Anterior cingulate cortex (tissue), 58 donors: ENCODE measurements at places on chromosomes 3 and 15.

- DNase-seq = no peak
These were observed 455.0 kb downstream of the EPHA3 start for GRCh38 chr3:89562373-89562772.

DNA sequence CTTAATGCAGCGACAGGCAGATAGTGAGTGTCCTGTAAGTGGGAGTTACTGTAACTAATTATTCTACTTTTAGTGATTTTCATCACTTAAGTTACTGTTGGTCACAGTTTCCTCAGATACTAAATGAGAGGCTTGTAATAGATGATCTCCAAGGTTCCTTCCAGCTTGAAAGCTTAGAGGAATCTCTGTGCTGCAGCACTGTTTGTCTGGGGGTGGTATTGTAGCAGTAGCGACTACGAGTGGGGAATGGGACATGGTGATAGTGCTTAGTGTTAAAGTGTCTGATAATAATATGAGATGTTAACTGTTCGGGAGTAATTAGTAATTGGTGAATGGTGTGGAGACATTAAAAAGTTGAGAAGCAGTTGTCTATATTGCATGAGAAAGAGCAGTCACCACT, 12.4 kb downstream of the PPP4R2 start:
- no peak for DNase-seq

GRCh38 chr15:28456476-28457395, 76.0 kb downstream of the GOLGA8G start:
- no peak for DNase-seq

GRCh38 chr3:8970971-8971589, 7.8 kb upstream of the RAD18 start:
- peak; percentile 13 for DNase-seq

DNA sequence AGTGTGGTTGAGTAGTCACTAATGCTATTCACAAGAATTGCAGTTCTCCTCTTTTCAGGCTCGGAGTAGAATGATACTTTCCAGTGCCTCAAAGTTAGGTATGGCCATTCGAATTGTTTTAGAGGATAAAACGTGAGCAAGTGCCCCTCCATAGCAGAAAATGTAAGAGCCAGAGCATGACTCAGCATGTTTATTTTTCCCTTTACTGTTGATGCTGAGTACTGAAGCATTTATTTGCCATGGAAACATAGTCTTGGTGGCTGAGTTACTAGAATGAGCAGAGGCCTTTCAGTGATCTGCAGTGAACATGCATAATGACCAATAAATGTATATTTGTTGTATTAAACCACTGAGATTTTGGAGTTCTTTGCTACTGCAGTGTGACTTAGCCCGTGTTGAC, 540.6 kb downstream of the NLGN1 start:
- DNase-seq = no peak

DNA sequence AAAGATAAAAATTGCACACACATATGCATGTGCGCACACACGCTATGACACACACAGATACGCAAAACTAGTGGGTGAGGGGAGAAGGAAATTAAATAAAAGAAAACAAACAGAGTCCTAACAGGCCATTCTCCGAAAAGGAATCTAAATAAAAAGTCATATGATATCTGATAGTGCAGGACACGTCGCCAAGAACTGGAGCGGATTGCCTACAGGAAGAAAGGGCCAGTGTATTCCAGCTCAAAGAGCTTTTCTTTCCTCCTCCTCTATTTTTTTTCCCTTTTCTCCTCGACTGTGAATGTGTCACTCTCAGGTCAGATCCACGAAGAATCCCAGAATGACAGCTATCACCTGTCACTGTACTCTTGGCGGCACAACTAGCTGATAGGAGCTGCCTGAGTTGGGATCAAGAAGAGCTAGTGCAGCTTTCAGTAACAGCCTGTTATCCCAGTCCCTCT, 157.8 kb downstream of the TIGIT start:
- no peak for DNase-seq

- DNase-seq = no peak
These were observed 90.5 kb upstream of the CTDSPL start for GRCh38 chr3:37770938-37771918.

GRCh38 chr3:55333923-55334322, 153.2 kb downstream of the WNT5A start:
- DNase-seq = no peak

DNA sequence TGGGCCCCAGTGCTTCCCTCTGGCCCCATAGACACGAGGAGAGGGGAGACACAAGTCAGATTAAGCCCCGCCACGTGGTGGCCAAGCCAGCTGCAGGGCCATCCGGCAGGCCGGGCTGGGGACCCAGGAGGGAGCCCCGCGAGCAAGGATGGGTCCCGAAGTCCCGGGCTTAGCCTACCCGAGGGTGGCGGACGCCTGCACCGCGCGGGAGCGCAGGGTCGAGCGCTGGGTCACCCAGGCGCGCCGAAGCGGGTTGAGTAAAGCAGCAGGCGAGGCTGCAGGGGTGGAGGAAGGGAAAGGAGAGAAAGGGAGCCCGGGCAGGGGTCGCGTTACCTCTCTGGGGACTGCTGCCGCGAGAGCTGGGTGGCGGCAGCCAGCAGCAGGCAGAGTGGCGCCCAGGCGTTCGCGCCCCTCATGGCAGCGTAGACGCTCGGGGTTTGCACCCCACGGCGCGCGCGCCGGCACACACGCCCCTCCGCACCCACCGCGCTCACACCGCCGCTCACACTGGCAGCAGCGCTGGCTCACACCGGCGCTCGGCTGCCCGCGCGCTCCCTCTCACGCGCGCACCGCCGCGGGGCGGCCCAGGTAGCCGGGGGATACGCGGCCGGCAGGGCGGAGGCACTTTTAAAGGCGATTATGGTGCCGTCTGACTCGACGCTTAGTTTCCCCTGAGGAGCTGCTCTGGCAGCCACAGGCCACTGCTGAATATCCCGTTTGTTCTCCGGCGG, at the start of gene PCOLCE2:
Gene PCOLCE2, minus strand, starts transcription at position 603 of the 731 bp plus-strand sequence. Its CDS starts 187 bp downstream, at position 416.
- no peak for DNase-seq

DNA sequence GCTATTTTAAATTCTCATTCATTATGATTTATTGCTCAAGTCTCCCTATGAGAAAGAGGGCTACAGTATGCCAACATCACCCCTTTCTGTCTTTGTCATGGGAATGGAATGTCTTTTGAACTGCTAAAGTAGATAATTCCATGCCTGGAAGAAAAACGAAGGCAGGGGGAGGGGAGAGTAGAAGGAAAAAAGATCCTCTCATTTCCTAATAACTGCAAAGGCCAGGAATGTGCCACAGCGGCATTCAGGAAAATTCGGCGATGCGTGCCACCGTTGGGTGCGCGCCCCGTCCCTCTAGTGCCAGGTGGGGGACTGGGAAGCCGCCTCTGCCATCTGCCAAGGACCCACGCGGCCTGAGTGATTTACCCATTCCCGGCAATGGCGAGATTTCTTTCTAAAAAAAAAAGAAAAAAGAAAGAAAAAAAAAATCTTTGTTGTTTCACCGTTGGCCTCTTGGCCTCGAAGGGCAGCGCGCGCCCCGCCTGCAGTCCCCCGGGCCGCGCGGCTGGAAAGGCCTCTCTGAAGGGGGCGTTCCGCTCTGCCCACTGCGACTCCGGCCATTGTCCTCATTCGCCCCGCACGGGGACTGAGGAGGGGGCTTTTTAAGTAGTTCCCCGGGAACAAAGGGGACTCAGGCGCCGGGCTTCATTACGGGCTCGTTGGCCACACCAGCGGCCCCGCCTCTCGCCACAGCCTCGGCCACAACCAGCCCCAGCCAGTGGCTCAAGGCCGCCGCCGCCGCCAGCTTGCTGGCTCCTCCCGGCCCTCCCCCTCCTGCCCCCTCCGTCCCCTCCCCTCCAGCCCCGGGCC, 54.5 kb downstream of the CPN2 start:
- DNase-seq = no peak

DNA sequence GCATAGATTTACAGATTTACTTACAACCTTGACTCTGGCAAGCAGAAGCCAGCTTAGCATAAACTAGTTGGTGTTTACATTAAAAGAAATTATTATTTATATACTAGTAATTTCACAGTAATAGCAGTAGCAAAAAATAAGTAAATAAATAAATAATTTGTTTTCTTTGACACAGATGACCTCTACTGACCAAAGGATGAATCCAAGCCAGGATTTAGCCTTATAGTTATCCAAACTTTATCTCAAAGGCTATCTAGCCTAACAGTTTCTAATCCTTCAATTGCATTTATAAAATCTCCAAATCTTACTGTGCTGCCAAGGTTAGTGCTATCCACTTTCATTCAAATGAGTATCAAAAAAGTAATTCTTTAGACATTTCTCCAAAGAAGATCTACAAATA, 64.3 kb downstream of the FRMD5 start:
- DNase-seq = no peak

GRCh38 chr3:133887074-133887802, 8.4 kb downstream of the RAB6B start:
- no peak for DNase-seq

DNA sequence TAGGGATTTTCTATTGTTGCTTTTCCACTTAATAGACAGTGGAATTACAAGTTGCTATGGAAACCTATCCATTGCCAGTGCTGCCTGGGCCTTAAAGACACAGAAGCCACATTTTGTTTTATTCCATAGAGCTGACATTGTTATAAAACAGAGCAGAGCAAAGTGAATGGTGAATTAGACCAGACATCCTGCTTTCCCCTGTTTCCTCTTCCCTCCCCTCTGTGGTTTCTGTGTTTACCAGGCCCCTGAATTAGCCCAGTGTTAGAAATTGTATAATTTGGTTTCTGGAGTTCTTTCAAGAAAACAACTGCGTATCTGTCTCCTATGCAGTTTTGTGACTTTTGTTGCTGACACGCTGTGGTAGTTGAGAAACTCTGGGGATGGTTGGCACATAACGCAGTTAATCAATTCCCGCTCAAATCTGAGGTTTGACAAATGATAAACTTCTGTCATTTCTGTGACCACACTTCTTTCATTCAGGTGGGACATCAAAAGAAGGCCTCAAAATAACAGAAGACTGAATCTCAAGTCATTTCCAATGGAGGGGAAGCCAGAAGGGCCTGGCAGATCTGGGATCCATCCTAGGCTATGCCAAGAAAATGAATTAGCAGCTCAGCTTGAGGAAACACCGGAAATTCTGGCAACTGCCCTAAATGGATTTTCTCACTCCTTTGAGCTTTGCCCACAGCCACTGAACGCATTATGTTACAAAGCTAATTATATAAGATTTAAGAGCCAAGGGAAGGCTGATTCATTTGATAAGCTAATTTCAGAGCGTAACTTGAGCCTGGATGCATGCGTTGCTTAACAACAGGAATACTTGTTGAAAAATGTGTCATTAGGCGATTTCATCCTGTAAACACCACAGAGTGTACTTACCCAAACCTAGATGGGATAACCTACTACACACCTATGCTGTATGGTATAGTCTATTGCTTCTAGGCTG, 46.9 kb downstream of the NR1D2 start:
- peak; percentile 68 for DNase-seq

GRCh38 chr15:62118520-62119226, 46.4 kb downstream of the C2CD4B start:
- no peak for DNase-seq

GRCh38 chr15:47888385-47889100, 171.2 kb downstream of the SEMA6D start:
- DNase-seq = no peak

DNA sequence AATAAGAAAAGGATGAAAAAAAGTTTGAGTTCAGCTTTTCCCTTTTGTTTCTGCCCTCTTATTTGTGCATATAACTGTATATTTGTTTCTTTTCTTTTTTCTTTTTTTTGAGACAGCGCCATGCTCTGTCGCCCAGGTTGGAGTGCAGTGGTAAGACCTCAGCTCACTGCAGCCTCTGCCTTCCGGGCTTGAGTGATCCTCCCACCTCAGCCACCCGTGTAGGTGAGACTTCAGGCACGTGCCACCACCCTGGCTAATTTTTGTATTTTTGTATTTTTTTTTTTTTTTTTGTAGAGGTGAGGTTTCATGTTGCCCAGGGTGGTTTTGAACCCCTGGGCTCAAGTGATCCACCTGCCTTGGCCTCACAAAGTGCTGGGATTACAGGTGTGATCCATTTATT, 31.4 kb downstream of the RNF111 start:
- DNase-seq = no peak

- no peak for DNase-seq
These were observed 7.7 kb upstream of the CDCP1 start for GRCh38 chr3:45153658-45154437.

- DNase-seq = no peak
These were observed 119.4 kb upstream of the NPHP3 start for GRCh38 chr3:132841621-132842020.

DNA sequence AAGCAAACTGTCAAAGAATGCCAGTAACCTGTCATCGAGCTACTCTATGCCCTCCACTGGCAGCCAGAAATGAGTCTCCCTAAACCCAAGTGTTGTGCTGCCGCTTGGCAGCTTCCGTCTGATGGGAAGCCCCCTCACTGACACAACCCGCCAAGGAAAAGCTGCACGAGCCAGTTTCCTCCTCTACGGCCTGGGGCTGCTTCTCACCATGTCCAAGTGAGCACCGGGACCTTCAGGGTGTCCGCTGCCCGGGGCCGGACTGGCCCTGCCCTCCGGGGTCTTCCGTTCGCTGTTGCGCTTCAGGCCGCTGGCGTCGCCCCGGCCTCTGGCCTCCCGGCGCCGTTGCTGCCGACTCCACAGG, 490 bp downstream of the TOMM70 start:
- DNase-seq = no peak

- DNase-seq = no peak
These were observed 153.5 kb upstream of the PPP2R3A start for GRCh38 chr3:135812057-135812456.

DNA sequence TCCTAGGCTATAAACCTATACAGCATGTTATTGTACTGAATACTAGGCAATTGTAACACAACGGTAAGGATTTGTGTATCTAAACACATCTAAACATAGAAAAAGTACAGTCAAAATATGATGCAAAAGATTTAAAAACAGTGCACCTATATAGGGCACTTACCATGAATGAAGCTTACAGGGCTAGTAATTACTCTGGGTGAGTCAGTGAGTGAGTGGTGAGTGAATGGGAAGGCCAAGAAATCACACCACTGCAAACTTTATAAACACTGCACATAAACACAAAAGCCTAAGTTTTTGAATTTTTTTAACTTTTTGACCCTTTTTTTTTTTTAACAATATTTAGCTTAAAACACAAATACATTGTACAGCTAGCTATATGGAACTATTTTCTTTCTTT, 204.7 kb upstream of the CTNNB1 start:
- DNase-seq = no peak

DNA sequence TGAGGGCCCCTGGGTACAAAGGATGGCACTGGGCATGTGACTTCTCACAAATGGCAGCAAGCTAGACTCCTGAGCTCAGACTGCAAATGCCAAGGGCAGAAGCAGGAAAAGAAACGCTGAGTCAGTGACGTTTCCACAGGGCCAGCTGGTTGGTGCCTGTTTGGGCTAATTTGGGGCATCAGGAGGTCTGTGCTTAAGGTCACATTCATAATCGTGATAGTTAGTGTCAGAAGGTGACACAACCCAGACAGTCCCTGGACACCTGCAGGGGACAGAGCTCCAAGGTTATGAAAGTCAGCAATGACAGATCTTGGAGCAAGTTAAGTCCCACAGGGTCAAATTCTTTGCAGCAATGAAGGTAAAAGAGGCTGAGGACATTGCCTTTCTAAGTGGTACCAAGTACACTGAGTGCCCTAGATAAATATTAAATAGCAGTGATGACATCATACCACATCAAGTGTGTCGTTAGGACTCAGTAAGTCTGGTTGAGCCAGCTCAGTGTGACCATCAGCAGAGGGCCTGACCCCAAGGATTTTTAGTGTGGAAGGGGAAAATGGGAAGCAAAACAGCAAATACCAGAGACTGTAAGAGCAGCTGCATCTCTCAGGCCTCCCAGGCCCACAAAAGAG, 556.9 kb upstream of the CFAP20DC start:
- no peak for DNase-seq
